Stimulated activated CD8-positive, alpha-beta memory T cell treated with anti-CD3 and anti-CD28 coated beads, Interleukin-4, amount 100 ng/mL, for 1 hour (primary cell): ENCODE measurements at places on chromosomes 7 and 10.

DNA sequence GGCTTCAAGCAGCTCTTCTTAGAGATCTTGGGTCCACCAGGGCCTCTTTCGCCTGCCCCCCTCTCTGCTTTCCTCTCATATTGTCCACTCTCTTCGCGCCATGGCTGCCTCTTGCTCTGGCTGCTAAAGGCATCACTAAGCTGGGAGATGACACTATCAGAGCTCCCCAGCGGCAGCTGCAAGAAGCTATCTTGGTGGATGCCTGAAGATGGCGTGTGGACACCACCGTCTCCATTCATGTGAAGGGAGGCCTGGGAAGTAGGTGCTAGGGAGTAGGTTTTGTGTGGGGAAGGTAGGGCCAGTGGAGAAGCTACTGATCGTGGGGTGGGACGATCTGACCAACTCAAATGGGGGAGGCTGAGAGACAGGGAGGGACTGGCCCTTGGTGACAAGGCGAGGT is 45.9 kb upstream of the PDLIM1 start:
- DNase-seq: no peak

DNA sequence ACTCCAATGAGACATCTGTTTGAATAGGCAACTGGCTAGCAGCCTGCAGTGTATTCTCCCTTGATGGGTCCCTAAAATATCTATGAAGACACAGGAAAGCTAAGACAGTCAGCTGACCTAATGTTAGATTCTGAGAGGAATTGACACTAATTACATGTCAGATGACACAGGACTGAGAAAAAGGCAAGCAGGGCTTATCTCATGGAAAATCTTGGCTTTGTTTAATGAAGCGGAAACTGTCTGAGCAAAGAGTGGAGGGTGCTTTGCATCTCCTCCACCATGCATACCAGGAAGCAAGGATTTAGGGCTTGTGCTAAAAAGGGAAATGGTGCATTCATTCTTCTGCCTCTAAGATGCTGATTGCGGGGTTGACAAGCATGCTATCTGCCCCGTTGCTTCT is 135.5 kb upstream of the GLI3 start:
- no peak for DNase-seq

- no peak for DNase-seq
These were observed 153.6 kb downstream of the CELF2 start for GRCh38 chr10:11170993-11171851.

- no peak for DNase-seq
These were observed 411.0 kb upstream of the PCDH15 start for GRCh38 chr10:55212051-55212450.

DNA sequence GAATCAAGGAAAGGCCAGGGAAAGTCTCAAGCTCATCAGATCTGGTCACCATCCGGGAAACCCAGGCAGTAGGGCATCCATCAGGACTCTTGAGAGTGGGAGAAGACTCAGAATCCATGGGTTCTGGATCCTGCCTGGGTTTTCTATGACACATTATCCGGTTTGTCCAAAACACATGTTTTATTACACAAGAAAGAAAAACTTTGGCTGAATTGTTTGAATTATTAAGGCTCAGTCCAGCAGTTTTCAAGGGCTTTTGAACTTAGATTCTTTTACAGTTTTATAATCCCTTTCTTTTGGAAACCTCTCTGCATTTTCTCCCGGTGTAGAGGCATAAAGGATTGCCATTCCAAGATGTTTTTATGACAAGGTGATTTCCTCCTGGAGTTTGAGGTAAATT is 528.5 kb upstream of the MGMT start:
- DNase-seq: no peak
